ENCODE measurements at places on chromosomes 4 and X.

DNA sequence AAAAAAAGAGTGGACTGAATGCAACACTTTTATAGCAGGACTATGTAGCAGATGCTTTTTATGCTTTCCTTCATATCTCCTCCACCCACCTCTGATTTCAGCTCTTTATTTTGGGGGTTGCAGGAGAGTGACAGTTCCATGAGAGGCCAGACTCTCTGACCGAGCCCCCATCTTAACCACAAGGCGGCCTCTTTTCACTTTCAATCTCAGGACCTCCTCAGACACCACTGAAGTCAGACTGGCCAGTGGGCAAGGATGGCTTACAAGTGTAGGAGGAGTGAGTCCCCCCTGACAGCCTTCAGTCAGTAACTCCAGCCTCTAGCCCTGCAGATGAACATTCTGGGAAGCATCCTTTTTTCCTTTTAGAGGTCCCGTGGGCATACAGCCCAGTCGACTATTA is 140.8 kb downstream of the FRAS1 start:
- DNase-seq: no peak

- peak; percentile 2 for DNase-seq
These were observed 107.7 kb upstream of the BCOR start for GRCh38 chrX:40205471-40205870.

GRCh38 chr4:185142564-185142911 is 528 bp upstream of the SLC25A4 start:
- peak; percentile 16 for DNase-seq

DNA sequence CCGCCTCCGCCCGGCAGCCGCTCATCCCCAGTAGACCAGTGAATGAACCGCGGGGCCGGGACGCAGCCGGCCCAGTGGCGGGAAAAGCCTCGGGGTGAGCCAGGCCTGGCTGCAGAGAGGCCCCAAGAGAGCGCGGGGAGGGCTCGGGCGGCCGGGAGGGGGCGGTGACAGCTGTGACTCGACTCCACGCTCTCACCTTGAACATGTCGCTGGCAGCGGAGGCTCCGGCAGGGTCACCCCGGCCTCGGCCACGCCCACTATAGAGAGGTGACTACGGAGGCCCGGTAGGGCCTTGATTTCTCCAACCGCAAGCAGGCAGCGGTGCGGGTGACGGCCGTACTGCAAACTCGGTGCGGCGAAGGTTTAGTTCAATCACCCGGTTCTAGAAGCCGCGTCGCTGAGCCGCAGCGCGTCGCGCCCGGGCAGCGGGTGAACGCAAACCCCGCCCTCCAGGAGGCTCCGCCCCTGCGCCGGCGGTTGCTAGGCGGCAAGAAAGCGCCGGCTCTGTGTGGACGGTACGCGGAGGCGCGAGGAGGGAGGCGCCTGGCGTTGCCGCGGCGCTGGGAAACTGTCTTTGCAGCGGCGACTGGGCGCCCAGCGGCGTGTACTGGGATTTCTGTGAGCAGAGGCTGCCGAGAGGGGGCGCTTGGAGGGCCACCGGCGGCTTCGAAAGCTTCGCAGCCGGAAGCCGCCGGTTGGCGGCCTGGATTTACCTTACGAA is at the start of the genes APOO and CXorf58:
Gene APOO, minus strand, starts transcription at position 441 of the 721 bp plus-strand sequence. Its CDS starts 236 bp downstream, at position 205.
Gene CXorf58, plus strand, starts transcription at position 509 of the 721 bp plus-strand sequence. CDS start 2,297 bp downstream, outside the sequence.
- DNase-seq: peak; percentile 92

- no peak for DNase-seq
These were observed 36.9 kb downstream of the PARM1 start for GRCh38 chr4:74969507-74970474.

- DNase-seq: no peak
These were observed 112.4 kb downstream of the EGF start for GRCh38 chr4:110025056-110025455.

GRCh38 chr4:81143183-81143582 is 71.8 kb downstream of the PRKG2 start:
- DNase-seq: no peak

DNA sequence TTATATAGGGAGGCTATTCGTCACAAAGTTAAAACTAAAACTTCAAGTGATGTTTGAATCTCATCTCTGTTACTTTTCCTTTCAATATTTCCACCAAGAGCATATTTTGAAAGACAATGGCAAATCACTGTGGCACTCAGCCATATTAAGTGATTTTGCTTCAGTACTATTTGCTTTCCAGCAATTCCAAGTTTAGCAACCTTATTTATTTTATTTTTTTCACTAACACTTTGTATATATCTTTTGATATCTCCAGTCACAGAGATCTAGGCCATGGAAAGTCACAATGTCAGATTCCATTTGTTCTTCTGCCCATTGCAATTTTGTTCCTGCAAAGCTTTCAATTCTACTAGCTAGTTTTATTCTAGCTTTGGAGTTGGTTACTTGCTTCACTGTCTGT is 1514.5 kb upstream of the ADGRL3 start:
- no peak for DNase-seq

GRCh38 chr4:88102026-88102425 is 56.4 kb downstream of the ABCG2 start:
- no peak for DNase-seq

DNA sequence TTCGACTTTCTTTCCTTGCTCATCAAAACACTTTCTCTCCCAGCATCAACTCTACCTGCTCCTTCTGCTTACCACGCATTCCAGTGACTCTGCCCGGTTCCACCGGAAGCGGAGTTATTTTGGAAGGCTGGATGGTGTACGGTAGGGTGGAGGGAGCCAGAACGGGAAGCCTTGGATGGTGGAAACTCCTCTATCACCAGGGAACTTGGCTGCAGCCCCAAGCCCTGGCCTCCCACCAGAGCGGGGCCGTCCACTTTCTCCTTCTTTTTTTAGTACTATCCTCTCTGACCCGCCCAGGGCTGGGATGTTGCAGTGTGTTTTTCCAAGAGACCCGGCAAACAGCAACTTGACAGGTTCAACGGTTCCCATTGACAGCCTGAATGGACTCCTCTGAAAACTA is 27.6 kb downstream of the ADGRG2 start:
- no peak for DNase-seq

- no peak for DNase-seq
These were observed 17.2 kb downstream of the TRMT44 start for GRCh38 chr4:8457646-8458252.

DNA sequence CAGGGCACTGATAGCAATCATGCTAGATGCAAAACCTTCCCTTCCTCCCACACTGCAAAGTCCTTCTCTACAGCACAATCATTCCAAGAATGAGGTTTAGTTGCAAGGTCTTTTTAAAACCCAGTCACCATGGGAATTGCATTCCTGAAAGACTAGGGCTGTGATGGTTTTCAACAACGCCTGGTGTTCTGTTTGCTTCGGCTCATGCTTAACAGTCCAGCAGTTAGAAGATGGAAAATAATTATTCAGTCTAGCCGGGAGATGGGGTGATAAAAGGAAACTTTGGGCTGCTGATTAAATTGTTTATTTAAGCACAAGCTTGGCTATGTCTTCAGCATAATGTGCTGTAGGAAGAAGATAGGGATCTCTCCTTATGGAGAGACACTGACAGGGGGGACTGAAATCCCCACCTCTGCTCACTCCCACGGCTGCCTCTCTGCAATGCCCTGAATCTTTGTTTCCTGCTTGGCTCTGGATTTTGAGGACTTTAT is 211.4 kb downstream of the MID1IP1 start:
- no peak for DNase-seq

GRCh38 chrX:39164212-39164611 is 363.0 kb downstream of the MID1IP1 start:
- DNase-seq: no peak

DNA sequence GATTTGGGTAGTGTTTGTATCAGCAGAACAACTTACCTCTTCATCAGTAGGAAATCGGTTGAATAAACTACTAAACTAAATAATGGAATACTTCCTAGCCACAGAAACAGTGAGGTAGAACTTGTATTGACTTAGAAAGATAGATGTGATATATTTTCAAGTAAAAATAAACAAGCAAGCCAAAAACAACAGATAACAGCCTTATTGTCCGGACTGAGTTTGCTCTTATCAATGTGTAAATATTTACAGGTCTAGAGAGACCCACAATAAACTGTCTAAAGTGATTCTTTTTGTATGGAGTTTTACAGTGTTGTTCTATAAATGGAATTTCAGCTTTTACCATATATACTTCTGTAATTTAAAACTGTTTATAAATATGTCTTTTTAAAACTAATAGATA is 721.8 kb downstream of the ADGRL3 start:
- DNase-seq: no peak

DNA sequence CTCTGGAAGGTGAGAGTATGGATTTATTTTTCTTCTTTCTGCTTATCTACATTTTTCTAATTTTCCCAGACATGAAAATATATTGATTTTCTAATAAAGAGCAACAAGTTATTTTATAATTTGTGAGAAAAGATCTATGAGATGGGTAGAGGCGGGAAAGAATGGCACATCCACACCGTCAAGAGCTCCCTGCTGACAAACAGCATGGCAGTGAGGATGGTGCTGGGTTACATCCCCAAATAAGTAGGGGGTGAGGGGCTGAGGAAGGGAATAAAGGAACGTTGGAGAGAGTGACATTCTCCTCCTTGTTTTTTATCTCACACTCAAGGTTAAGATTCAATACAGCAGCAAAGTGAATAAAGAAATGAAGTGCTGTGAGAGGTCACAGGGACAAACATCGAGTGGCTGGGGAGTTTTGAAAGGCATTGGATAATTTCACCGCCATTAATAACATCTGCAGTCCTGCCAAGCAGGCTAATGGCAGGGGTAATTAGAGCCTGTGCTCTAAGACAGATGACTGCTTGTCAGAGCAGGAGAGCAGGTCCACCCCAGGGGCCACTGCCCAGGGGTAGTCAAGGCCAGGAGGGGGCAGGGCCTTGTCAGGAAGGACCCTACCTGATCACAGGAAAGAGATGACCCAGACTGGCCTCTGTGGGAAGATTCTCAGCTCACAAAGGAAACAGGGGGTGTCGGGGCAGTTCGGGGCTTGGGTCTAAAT is 323.8 kb downstream of the FBXW7 start:
- no peak for DNase-seq

- DNase-seq: no peak
These were observed 253.4 kb downstream of the TMA16 start for GRCh38 chr4:163747886-163748285.

- peak; percentile 22 for DNase-seq
These were observed 53.3 kb downstream of the RGS12 start for GRCh38 chr4:3346146-3346545.

DNA sequence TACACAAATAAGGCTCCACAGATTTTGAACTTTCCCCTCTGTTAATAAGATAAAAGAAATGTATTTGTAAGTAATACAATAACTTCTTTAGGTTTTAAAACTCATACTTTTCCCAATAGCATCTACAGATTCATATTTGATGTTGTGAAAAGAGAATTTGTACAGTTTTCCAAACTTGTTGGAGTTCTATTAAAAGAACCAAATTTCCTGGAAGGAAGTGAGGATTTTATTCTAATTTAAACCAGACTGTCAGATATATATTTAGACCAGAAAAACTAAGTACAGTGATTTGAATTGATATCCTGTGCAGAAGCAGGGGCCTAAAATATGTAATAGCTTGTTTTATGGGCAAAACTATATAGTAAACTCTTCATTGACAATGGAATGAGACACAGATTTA is 53.7 kb downstream of the NAA11 start:
- DNase-seq: no peak

DNA sequence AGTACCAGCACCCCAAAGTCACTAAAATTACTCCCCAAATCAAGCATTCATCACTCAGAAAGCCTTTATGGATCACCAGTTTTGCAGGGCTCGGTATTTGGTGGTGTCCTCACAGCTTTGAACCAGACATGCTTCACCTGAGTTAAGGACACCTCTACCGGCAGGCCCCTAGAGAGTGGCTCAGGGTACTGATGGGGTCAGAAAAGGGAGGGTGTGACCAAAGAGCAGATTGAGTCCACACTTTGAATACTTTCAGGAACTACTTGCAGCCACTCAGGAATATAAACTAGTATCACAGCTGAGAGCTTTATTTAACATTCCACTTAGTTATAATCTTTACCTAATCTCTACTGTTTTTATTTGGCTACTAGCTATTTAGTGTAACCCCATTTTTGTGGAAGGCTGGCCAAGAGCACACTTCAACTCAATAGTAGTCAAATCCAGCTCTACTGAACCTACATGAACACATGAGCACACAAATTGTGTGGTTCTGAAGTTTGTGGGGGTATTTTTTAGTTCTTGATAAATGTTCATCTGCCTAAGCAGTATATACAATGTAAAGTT is 109.6 kb upstream of the SPRY1 start:
- DNase-seq: no peak

GRCh38 chr4:54231768-54232688 is 2.9 kb downstream of the PDGFRA start:
- no peak for DNase-seq

GRCh38 chrX:134548257-134549201 is 88.6 kb downstream of the HPRT1 start:
- DNase-seq: no peak

GRCh38 chrX:15310117-15310516 is 5.3 kb downstream of the ASB11 start:
- DNase-seq: peak; percentile 84

DNA sequence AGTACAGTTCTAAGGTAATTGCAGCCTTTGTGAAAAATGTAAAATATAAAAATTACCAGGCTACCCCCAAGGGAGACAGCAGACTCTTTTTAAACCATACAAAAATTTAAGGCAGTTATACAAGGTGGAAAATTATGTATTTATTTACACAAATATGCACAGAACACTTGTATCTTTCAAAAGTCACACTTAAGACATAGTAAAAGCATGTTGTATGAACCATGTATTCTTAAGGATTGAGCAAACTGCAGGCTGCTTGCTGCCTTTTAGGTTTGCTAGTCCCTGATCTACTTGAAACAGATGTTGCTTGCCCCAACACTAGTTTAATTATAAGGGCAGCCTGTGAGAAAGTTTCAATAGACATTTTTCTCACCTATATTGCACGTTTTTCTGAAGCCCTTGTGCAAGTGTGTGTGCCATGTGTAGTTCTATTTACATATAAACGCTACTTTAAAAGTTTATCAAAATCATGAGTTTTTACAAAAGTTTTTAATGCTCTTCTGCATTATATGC is 72.8 kb downstream of the PRSS12 start:
- DNase-seq: no peak

DNA sequence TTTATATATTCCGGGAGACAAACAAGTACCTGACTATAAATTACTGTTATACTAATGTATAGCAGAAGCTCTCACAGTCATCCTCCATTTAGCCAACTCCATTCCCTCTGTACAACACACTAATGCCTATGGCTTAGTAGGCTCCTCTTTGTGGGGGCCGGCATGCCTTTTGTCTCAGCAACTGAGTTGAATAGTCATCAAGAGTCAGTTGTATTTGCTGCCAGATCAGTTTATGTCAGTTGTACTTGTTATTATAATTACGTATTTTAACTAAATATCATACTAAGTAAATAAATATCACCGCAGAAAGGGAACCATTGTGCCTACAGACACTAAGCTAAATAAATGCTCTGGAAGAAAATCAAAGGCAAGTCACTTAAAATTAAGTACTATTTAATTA is 9.9 kb downstream of the PRMT9 start:
- DNase-seq: no peak
